ENCODE measurements at places on chromosomes 11 and 22.

- no peak for DNase-seq
Observed at GRCh38 chr22:46776876-46777608, 14.6 kb downstream of the TBC1D22A start.

GRCh38 chr11:110491577-110492320 is 62.0 kb downstream of the FDX1 start:
- DNase-seq: no peak

DNA sequence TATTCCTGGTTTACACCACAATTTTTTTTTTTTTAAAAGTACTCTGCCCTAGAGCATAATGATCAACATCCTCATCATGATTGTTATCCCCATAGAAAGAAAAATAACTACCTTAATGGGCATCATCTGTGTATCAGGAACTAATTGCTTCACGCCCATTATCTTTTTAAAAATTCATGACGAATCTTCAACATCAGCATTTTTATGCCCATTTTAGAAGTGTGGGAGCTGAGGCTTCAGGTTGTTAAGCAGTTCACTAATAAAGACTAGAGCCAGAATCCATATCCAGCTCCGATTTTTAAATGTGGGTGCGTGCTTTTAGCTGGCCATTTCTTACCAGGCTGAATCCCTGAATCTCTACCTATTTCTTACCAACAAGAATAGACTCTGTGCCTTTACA is 92.9 kb upstream of the KCNA4 start:
- DNase-seq: no peak

- no peak for DNase-seq
Observed at GRCh38 chr11:43747130-43747802, 66.7 kb downstream of the HSD17B12 start.

DNA sequence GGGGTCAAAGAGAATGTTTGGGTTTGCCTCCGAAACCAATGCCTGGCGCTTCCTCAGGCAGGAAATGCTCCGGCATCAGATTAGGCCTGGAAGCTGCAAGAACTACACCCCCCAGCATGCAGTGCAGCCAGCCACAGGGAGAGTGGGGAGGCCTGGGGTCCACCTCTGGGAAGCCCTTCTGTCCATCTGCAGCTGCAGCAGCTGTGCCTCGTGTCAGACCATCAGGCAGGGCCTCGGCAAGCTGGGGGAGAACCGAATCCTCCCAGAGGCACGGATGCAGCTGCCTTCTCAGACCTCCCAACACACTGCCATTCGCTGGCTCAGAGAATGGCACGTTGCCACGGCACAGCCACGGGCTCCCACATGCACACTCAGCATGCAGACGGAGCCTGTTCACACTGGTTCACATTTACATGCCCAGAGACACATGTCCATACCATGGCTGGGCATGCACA is 57.4 kb downstream of the NECTIN1 start:
- peak; percentile 63 for DNase-seq

Data from BE2C (cell line).